ENCODE measurements at places on chromosomes 3 and 15.

DNA sequence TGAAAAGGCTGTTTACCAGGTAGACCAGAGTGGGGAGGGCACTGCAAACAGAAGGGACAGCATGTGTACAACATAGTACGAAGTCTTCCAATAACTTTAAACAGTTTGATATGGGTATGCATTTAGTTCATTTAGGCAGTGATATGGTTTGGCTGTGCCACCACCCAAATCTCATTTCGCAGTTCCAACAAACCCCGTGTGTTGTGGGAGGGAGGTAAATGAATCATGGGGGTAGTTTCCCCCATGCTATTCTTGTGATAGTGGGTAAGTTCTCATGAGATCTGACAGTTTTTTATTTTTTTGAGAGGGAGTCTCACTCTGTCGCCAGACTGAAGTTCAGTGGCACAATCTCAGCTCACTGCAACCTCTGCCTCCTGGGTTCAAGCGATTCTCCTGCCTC is 7.6 kb upstream of the RAMAC start:
- DNase-seq: no peak

DNA sequence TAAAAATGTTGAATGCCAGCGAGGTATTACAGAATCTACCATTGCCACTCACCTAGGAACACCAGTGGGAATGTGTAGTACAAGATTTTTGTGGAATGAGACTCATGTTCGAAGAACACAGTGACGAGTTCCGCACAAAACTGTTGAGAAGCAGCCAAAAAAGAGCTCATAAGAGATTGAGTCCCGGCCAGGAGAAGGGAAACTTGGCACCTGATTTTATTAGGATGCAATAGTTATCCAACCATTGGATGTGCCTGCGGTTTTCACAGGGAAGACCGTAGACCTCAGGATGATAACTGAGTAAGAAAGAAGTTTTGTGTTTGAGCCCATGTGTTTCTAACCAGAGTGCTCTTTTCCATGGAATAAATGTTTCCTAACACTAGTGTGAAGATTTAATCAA is 88.9 kb downstream of the PTPRG start:
- peak; percentile 81 for DNase-seq

GRCh38 chr3:53941950-53942349 is 50.3 kb upstream of the SELENOK start:
- DNase-seq: peak; percentile 54

DNA sequence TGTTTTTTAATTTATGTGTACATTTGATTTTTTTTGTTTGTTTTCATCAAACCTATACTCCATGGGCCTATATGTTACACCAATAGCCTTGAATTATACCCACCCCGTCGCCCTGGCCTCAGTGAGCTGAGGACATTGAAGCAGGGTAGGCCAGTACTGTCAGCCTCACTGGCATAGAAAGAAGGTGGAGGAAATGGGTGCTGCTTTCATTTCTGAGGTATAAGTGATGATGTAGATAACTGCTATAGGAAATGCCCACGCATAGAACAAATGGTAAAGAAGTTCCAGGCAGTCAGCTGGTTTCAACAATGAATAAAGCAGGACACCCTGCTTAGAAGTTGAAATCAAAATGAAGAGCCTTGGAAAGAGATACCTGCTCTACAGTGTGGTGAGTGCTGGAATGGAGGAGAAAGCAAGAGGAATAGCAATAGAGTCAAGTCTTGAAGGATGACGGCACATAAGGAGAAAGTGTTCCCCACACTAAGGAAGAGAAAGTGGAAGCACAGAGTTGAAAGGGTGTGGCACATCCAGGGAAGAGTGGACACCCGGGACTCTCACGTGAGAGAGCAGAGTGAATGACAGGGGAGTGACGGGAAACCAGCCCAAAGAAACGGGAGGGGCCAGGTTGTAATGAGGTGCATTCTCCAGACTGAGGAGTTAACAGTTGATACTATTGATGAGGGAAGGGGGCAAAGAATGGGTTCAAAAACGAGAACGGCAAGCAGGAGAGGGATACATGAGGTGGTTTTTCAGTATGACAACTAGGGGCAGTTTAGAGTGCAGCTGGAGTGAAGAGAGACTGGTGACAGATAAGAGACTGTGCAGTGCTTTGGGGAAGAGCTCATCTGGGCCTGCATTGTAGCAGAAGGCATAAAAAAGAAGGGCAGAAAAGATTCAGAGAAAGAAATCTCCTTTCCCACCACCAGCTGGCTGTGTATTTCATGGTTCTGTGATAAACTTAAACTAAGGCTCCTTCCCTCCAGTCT is 70.5 kb downstream of the KLHL25 start:
- DNase-seq: no peak

- peak; percentile 90 for DNase-seq
These were observed 48.4 kb downstream of the GOLIM4 start for GRCh38 chr3:168047190-168047795.

GRCh38 chr3:160665231-160665630 is 11.7 kb upstream of the ARL14 start:
- DNase-seq: no peak

DNA sequence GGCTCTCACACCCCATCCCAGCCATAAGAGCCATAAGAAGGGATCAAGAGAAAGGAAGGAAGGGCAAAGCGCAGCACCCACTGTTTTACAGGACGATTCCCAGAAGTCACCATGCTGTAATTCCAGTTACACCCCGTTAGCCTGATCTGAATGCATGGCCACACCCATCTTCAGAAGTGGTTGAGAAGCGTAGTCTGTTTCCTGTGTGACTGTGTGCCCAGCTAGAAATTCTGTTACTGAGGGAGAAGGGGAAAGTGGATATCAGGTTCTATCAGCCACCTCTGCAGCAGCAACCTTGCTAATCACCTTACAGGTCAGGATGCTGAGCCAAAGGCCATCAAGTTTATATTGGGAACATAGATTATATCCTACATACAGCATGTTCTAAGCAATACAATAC is 260.0 kb downstream of the ABHD5 start:
- no peak for DNase-seq

DNA sequence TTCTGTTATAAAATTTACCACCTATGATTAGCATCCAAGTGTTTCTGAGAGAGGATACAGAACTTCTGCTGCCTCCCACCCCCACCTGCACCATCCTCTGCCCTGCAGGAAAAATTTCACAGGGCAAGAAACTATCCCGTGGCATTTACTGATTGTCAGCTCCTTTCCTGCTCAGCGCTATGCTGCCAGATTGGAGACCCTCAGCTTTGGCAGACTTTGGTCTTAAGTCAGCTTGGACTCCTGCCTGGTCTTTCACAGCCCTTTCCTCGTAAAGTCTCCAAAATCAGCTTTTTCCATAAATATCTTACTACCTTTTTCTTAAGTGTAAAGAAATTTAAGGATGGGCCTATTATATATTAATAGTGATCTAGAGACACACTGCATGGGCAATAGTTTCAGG is 239.9 kb upstream of the ADAMTS9 start:
- DNase-seq: no peak

GRCh38 chr3:178352326-178353005 is 183.8 kb upstream of the KCNMB2 start:
- DNase-seq: peak; percentile 61

GRCh38 chr3:140092848-140093536 is 158.0 kb downstream of the CLSTN2 start:
- DNase-seq: no peak

GRCh38 chr3:55660642-55661041 is 173.5 kb upstream of the WNT5A start:
- no peak for DNase-seq

DNA sequence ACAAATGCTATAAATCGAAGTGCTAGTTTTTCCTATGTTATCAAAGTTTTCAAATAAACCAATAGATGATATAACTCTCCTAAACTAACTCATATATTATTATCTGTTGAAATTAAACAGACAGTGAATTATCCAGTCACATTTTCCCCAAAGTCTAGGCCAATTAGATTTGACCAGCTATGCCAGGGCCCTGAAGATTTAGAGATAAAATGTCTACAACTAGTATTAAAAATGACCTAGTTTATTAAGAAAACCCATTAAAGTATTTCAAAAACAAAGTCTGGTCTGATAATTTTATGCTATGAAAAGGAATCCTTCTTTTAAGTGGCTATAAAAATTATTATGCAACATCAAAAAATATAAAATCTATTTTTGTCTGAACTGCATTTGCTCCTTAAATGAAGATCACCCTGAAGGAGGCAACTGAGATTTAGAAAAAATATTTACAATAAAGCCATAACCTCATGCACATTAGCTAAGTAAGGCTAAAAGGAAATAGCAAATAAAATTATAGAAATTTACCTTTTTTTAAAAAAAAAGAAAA is 83.4 kb upstream of the MEX3B start:
- no peak for DNase-seq

- DNase-seq: peak; percentile 77
These were observed 6.0 kb downstream of the GHRL start for GRCh38 chr3:10286596-10287295.

- peak; percentile 34 for DNase-seq
These were observed 115.0 kb upstream of the LRIG1 start for GRCh38 chr3:66615643-66616301.

- DNase-seq: no peak
These were observed 136.6 kb downstream of the DUT start for GRCh38 chr15:48467801-48468200.

GRCh38 chr3:104175696-104176095 is 1191.0 kb upstream of the ALCAM start:
- no peak for DNase-seq

DNA sequence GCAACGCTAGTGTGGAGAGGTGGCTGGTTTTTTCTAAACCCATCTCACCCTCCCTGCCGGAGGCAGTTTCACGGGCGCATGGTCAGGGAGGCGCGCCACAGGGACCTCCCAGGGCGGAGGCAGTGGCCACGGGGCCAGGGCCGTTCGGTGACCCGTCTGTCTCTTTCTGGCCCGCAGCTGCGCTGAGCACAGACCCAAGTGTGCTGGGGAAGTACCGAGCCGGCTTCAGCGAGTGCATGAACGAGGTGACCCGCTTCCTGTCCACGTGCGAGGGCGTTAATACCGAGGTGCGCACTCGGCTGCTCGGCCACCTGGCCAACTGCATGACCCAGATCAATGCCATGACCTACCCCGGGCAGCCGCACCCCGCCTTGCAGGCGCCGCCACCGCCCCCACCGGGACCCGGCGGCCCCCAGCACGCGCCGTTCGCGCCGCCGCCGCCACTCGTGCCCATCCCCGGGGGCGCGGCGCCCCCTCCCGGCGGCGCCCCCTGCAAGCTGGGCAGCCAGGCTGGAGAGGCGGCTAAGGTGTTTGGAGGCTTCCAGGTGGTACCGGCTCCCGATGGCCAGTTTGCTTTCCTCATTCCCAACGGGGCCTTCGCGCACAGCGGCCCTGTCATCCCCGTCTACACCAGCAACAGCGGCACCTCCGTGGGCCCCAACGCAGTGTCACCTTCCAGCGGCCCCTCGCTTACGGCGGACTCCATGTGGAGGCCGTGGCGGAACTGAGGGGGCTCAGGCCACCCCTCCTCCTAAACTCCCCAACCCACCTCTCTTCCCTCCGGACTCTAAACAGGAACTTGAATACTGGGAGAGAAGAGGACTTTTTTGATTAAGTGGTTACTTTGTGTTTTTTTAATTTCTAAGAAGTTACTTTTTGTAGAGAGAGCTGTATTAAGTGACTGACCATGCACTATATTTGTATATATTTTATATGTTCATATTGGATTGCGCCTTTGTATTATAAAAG is 1.8 kb downstream of the HES1 start:
- DNase-seq: peak; percentile 58

GRCh38 chr15:40343512-40343911 is 2.8 kb upstream of the CCDC9B start:
- DNase-seq: no peak

DNA sequence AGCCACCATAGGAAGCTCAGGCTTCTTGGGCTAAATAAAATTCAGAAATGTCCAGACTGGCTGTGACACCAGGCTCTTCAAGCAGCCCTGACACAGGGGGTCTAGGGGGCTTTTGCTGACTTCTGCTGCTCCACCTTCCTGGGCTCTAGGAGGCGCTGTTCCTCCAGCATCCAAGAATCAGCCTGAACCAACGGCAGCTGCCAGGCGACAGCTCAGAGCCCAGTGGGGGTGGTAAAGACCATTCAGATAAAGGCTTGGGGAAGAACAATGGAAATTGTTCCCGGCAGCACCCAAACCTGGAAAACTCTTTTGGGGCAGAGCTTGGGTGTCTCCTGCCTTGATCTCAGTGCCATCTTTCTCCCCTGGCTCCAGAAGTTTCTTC is 21.6 kb upstream of the PSTPIP1 start:
- DNase-seq: no peak

DNA sequence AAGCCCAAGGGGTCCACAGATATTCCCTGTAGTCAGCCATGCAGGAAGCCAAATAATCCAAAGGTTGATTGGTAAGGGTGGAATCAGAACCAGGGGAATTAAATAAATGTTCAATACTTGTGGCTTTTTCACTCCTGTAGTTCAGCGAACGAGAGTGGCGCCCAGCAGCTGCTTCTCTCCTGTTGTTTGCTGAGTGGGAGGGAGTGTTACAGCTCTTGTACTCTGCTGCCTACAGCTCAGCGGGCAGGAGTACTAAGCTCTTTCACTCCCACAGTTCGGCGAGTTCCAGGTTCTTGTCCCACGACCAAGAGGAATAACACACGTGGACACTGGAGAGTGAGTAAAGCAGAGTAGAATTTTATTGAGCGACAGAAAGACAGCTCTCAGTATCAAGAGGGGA is 105.9 kb downstream of the MOBP start:
- DNase-seq: no peak

- peak; percentile 52 for DNase-seq
These were observed 39.3 kb upstream of the SSR3 start for GRCh38 chr3:156594219-156594683.

DNA sequence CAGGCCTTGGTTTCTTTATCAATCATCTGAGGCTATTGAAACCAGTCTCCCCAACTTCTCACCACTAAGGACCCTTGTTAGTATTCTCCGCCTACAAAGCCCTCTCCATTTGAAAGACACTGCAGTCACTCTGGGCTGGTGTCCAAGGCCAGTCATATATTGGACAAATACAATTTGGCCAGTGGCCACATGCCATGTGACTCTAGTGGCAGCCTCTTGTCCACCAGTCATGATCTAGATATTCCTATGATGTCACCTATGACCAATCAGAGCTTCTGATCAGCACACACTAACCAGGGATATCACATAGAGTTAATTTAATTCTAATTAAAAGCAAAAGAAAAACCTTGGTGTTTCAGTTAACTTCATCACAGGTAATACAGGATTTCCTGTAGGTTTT is 68.2 kb downstream of the RAB11A start:
- no peak for DNase-seq

DNA sequence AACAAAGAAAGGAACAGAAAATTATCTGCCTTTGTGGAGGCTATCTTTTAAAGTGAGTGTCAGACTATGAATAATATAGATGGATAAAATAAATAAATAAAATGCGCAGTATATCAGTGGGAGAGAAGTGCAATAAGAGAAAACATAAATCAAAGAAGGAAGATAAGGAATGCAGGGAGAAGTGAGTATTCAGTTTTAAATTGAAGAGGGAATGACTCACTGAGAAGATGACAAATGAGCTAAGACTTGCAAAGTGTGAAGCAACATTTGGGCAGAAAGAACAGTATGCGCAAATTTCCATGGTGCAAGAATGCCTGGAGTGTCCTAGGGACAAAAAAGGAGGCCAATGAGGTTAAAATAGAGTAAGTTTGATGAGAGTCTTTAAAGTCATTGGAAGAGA is 1300.1 kb upstream of the ALCAM start:
- DNase-seq: no peak

All from tongue (tissue), 3 donors.